ENCODE measurements at places on chromosomes 13 and 19.

DNA sequence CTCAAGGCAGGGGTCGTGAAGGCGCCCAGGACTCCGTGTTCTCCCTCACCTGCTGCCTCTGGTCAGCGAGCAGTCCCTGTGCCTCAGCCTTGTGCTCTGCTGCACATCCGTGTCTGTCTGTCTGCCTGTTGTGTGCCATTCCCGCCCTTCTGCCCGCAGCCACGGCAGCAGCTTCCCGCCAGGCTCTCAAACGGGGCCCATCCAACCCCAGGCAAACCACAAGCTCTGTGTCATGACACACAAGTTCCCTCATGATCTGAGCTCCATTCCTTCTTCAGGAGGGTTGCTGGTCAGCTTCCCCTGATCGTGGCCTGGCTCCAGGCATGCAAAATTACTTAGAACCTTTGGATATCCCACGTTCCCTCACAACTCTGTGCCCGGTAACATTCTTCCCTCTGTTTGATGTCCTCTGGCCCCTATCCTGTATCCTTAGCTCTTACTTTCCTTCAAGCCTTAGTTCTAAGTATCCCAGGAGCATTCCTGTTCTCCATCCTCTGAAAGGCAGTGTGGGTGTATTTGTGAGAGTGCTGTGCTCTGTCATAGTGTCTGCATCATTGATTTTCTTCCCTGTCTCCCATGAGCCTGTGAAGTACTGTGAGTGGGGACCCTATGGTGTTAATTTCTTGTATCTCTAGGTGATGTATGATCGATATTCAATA, 3.2 kb downstream of the GPR183 start:
- no peak for DNase-seq

GRCh38 chr19:16367261-16367683, 42.6 kb downstream of the KLF2 start:
- no peak for DNase-seq

- no peak for DNase-seq
These were observed 1.3 kb upstream of the CD22 start for GRCh38 chr19:35327642-35328041.

- no peak for DNase-seq
These were observed 57.5 kb downstream of the CPAMD8 start for GRCh38 chr19:16969135-16969534.

GRCh38 chr13:35164324-35164932, 222.4 kb downstream of the NBEA start:
- DNase-seq, result no peak

DNA sequence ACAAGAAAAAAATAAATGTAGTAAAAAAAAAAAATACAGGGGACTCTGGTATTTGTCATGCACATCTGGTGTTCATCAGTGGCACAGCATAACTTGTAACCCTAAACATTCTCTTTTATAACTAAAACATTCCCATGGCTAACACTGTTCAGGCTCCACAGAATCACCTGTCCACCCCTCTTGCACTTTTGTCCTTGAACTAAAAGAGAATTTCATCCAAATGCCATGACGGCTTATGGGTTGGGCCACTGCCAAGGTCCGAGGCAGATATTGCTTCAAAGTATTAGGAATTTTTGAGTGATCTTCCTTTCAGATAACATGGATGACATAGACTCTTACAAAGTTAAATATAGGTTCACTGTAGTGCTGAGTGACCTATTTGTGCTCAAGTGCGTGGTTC, 25.7 kb upstream of the SERP2 start:
- no peak for DNase-seq

DNA sequence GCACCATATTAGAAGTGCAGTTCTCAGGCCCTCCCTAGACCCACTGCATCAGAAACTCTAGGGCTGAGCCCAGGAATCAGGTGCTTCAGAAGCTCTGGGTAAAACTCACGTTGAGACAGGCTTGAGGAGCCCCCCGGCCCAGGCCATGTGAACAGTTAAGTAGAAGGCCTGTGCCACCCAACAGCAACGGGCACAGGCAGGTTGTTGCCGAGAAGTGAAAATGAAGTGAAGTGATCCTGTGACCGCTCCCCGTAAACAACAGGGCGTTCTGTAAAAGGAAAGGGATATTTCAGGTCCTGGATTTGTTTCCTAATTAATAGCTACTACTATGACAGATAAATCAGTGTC, 128.8 kb downstream of the ATP11A start:
- DNase-seq, result no peak

GRCh38 chr13:105773241-105773640, 762.2 kb downstream of the EFNB2 start:
- no peak for DNase-seq

DNA sequence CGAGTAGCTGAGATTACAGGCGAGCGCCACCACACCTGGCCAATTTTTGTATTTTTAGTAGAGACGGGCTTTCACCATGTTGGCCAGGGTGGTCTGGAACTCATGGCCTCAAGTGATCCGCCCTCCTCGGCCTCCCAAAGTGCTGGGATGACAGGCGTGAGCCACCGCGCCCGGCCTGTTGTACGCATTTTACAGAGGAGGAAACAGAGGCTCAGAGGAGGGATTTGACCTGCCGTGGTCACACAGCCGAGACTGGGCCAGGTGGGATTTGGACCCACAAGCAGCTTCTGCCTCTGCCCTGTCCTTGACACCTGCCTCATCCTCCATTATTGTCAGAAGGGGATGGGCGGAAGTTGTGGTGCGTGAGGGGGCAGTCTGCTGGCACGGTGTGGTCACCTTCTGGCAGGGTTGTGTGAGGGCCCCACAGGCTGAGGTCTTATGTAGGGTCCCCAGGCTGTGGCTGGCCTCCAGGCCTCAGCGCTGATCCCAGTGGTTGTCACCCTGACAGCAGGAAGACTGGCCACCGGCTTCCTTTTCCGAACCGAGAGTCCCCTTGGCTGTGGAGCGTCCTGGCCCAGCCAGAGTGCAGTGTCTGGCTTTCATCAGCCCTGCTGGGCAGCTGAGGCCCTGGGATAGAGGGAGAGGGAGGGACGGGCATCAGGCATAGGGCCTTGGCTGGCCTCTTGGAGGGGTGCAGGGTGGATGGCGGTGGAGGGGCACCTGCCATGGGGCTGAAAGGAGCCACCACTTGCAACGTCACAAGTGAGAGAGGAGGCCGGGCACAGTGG, 20.3 kb downstream of the NFIC start:
- no peak for DNase-seq

DNA sequence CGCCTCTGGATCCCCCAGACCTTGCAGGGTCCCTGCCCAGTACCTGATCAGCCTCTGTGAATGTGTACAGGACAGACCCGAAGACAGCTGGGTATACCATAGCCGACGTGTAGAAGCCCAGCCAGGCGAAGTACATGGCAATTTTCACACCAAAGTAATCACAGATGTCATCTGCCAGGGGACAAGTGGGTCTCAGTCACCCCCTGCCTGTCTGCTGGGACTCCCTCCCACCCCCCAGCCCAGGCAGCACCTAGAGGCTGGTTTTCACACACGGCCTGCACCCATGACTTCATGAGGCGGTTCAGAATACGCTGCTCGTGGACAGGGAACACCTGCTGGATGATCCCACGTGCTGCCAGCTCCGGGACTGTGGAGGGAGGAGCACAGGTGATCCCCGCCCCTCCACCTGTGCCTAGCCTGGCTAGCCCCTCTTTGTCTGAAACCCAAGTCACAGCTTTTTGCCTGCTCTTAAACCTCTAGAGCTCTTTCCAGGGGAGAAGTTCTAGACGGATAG, 3.6 kb downstream of the ANO8 start:
- DNase-seq, result no peak

GRCh38 chr13:71789693-71790329, 77.2 kb downstream of the DACH1 start:
- no peak for DNase-seq

DNA sequence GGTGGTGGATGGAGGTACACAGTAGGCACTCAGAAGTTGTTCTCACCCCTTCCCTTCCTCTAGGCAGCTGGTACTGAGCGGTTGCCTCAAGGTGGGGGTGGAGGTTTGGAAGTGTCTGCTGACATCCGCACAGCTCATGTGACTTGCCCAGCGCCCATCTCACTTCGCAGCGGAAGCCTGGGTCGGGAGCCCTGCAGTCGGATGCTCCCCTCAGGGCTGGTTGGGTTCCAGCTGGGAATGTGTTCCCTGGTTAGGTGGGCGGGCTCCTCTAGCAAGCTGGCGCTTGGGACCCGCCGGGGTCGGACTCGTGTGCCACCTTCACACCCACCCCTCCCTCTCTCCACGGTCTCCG, 10.2 kb downstream of the PPP1R37 start:
- DNase-seq, result no peak

GRCh38 chr13:73810647-73811046, 323.6 kb downstream of the KLF12 start:
- no peak for DNase-seq

DNA sequence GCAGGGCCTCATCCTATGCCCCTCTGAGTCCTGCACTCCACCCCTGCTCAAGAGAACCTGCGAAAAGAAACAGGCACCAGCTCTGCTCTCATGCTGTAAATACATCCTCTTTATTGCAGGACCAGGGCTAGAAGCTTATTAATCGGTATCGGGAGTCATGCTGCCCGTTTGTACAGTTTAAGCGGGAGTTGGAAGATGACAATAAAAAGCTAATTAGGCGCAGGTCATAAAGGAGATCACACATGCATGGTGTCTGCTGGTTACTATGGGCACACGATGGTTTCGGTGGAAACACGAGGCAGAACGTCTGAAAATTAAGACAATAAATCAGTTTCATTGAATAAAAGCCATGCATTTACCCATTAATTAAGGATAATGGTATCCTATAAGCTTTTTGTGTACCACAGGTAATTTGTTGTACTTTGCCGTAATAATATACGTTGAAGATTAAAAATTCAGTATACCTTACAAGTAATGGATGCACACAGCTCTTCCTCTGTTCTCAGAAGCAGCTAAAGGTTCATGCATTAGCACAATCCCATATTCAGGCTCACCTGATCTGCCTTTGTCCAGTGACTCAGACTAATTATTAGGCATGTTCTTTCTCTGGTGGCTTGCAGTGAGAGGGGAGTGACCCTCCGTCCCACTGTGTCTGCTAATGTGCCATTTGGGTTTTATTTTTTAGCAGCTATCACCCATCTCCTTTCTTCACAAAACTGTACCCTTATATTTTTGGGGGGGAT, 406.0 kb downstream of the TSHZ3 start:
- DNase-seq, result no peak

GRCh38 chr13:81244011-81244410, 903.1 kb upstream of the SPRY2 start:
- no peak for DNase-seq

DNA sequence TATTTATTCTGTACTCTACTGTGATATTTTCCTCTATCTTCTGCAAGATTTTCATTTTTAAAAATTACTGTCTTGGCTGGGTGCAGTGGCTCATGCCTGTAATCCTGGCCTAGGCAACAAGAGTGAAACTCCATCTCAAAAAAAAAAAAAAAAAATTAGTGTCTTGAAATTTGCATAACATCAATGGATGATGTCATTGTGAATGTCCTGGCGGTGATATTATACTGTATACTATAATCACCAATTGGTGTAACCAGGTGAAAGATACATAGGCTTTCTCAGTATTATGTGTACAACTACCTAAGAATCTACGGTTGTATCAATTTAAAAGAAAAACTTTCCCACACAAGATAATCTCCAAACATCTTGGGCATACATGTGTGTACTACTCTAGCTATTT, 15.2 kb downstream of the ZNF331 start:
- no peak for DNase-seq

DNA sequence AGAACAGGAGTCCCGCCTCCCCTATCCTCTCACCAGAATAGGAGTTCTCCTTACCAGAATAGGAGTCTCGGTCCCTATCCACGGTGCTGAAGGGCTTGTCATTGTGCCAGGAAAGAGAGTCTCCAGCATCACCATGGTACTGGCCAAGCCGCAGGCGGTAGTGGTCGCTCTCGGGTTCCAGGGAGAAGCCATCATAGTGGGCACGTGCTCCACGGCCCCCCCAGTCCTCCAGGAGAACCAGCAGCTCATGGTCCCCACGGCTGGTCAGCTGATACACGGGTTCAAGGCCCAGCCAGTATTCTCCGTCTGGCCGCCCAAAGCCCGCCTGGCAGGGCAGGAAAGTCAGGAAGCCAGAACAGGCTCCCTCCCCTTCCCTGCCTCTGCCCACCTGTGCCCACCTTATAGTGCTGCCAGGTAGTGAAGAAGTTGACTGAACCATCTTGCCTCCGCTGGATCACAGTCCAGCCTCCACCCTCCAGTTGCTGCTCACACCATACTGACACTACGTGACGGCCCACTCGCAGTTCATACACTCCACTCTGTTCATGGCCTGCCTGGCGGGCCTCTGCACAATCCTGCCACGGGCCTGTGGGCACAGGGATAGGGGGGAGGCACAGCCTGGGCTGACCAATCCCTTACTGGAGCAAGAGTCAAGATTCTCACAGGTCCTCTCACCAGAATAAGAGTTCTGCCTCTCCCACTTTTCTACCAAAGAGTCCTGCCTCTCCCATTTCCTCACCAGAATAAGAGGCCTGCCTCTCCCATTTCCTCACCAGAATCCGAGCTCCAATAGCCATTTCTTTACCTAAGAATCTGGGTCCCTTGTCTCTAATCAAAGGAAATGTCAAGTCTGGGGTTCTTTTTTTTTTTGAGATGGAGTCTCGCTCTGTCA, 7.4 kb downstream of the SHFL start:
- DNase-seq, result no peak

DNA sequence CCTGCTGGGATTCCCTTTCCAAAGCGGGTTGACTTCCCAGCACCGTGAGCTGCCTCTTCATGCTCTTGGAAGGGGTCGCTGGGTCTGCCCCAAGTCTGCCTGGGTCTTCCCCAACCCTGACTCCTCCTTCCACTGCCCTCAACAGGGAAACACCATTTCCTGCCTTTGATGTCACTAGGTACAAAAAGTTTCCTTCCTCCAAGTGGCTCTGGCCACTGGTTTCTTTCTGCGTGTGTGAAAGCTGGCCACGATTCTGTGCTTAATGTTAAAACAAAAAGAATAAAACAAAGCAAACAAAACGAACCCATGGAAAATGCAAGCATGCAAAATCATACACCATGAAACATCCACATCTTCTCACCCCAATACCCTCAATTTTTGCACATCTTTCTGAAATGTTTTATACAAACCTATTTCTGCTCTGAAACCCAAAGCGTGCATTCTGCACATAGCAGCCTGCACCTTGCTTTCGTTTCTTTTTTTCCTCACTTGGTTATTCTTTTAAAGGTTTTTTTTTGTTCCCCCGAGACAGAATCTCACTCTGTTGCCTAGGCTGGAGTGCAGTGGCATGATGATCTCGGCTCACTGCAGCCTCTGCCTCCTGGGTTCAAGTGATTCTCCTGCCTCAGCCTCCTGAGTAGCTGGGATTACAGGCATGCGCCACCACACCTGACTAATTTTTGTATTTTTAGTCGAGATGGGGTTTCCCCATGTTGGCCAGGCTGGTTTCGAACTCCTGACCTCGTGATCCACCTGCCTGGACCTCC, 12.5 kb upstream of the TNFSF9 start:
- DNase-seq, result no peak

DNA sequence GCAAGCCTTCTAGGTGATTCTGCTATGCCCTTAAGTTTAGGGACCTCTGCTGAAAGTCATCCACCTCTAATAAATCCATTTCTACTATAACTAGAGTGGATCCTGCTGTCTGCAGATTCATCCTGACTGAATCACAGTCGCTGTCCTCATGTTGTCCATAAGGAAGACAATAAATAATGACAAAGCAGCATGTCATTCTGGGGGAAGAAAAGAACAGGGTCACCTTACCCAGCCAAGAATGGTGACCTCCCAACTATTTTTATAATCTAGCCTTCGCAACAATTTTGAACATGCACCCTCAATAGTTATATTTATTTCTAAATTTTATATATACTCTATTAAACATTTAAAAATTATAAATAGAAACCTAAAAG, 45.0 kb upstream of the UBE2L5 start:
- DNase-seq, result no peak

GRCh38 chr13:98509271-98510155, 67.4 kb downstream of the STK24 start:
- DNase-seq, result no peak

Data from stimulated activated CD4-positive, alpha-beta T cell treated with anti-CD3 and anti-CD28 coated beads, Interleukin-2, amount 100 ng/mL, for 48 hours (primary cell).